ENCODE measurements at places on chromosomes 1 and 21.

DNA sequence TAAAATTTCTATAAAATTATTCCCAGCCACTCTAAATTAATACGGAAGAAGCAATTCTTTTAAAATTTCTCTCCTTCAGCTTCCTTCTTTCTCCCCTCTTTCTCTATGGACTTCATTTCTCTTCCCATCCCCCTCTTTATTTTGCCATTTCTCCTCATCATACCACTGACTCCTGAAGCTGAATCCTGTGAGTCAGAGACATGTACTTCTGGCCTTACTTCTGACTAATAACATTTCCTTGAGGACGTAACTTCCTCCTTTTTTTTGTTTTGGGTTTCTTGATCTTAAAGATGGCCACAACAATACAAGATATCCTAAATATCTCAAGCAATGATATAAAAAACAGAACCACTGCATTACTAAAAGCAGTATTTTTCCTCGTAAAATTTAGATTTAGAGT lies 63.6 kb upstream of the DENND1B start:
- peak; percentile 58 for DNase-seq

GRCh38 chr21:45546636-45547544 lies 4.7 kb upstream of the SLC19A1 start:
- no peak for DNase-seq

DNA sequence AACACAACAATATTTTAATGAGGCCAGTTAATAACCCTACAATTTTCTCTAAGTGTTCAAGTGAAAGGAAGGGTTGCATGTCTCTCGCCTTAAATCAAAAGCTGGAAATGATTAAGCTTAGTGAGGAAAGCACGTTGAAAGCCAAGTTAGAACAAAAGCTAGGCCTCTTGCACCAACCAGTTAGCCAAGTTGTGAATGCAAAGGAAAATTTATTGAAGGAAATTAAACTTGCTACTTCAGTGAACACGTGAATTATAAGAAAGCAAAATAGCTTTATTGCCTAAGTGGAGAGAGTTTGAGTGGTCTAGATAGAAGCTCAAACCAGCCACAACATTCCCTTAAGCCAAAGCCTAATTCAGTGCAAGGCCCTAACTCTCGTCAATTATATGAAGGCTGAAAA lies 135.6 kb downstream of the DUSP10 start:
- DNase-seq = no peak

GRCh38 chr1:21182181-21182731 lies 5.6 kb upstream of the EIF4G3 start:
- no peak for DNase-seq

- no peak for DNase-seq
Observed at GRCh38 chr21:45035477-45035848, 38.9 kb upstream of the ADARB1 start.

DNA sequence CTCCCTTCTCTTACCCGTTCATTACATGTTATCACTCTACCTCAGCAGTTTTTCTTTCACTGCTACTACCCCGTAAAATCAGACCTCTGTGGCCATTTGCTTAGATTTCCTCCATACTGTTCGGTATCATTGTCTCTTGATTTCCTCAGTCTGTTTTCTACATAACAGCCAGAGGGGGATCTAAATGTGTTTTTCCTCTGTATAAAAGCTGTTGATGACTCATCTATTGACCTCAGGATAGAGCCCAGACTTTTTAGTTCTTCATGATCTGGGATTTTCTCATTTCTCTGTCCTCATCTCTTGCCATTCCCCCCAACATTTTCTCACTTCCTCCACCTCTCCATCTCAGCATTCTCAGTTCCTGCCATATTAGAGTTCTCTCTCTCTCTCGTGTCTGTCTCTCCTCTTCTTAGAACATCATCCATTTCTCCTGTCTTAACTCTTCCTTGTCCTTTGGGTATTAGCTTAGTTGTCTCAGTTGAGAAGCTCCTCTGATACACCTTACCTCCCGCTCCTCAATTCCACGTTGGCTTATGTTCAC lies 10.5 kb downstream of the OTUD3 start:
- DNase-seq = no peak

GRCh38 chr1:31410871-31411270 lies 2.1 kb upstream of the SERINC2 start:
- DNase-seq = no peak

DNA sequence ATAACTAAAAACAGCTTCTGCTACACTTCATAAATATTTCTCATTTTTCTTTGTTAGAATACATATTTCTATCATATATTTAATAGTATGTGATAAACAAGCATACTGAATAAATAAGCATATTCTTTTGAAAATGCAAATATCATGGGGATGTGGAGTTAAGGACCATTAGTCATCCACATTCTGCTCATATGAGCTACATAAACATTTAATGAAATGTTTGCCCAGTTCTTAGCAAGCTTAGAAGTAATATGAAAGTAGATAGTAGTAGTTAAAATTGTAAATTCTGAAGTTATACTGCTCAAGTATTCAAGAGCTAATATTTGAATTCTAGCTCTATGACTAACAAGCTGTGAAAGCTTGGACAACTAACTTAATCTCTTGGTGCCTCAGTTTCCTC lies 10.1 kb upstream of the GORAB start:
- no peak for DNase-seq

- no peak for DNase-seq
Observed at GRCh38 chr1:166914111-166914510, 38.0 kb upstream of the TADA1 start.

GRCh38 chr1:218931324-218931723 lies 242.4 kb upstream of the LYPLAL1 start:
- peak; percentile 36 for DNase-seq

- no peak for DNase-seq
Observed at GRCh38 chr1:212504171-212504803, 71.6 kb downstream of the NENF start.

GRCh38 chr1:214623430-214623829 lies 20.4 kb downstream of the CENPF start:
- no peak for DNase-seq

DNA sequence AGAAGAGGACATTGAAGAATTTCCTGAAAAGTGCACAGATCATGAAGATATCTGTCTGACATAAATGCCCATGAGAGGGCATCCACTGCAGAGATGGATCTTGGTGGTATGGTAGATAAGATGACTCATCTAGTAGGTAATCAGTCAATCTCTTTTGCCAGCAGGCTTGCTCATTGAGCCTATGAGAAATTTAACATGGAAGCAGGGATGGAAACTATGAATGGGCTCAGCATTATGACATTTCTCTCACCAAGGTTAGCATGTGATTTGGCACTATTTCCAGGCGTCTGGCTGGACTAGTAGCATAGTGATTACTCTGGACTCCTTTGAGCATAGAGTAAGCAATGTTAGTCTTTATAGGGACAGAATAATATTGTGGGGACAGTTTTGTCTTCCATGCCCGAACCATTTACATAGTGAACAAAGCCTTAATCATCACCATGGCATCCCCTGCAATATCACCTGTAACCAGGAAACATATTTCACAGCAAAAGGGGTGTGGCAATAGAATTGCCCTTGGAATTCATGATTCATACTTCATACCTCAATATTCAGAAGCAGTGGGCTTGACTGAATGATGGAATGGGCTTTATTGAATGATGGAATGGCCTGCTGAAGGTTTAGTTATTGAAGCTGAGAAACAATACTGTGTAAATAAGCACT lies 7.3 kb downstream of the OR2C3 start:
- no peak for DNase-seq

DNA sequence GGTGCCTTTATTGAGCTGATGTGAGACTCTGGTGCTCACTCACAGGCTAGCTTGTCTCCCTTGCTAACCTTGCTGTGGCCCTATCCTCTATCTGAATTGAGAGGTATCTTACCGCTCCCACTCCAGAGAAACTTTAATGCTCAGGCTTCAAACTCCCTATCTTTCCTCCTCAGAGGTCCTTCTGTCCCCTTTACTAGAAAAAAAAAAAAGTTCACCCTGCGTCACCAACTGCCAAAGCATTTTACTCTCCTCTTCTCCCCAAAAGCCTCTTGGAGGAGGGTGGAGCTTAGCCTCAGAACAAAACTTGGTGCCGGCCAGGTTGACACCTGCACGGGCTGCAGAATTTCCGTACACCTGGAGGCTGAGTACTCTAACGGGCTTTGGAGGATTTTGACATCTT lies 55.1 kb downstream of the ATP2B4 start:
- no peak for DNase-seq

DNA sequence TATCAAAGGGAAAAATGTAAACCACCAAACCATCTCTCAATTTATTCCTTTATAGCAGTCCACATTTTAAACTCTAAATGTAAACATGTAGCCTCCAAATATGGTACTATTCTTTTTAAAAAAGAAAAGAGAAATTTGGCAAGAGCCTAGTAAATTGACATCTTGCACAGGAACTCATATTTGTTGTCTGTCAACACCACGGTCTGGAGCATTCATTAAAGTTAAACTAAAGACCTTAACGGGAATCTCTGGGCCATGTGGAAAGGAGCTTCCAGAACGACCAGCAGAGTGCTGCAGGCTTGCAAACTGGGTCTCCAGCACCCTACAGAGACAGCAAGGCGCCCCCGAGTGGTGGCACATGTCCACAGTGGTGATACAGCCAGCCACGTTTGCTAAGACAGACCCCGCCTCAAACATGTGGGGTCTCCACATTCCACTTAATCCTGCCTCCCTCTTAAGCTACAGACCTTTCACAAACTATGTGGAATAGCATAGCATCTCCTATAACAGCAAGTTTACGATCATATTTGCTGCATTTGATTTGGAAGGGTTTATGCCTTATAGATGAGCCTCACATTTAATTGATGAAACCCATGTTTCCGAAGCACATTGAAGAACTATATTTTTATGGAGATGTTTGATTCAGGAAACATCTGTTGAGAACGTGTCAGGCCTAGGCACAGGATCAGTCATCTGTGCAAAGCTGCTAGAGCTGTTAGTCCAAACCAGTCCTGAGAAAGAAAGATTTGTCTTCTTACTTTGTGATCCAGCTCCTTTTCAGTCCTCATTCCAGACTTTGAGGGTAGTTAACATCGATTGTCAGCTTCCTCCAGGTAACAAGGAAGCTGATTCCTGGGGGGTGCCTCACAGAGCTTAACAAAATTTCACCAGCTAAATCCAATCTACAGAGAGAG lies 96.4 kb upstream of the BACE2 start:
- DNase-seq = no peak

GRCh38 chr1:224786533-224787250 lies 142.8 kb upstream of the DNAH14 start:
- DNase-seq = peak; percentile 31

DNA sequence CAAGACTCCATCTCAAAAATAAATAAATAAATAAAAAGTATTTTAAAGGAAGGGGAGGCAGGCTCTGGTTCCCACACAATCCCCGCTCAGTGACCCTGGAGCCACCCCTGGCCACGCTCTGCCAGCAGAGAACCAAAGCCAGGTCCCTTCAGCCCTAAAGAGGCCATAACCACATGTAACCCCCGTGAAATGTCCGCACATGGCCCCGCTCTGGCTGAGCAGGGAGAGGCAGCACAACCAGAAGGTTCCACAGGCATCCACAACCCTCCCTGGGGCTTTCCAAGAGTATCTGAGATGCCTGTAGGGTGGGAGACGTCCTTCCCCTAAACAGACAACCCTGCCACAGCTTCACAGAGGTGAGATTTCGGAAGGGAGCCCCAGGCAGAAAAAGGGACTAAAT lies 1.4 kb upstream of the ARF1 start:
- DNase-seq = peak; percentile 13

- no peak for DNase-seq
Observed at GRCh38 chr1:48775831-48776392, 779 bp downstream of the BEND5 start.

DNA sequence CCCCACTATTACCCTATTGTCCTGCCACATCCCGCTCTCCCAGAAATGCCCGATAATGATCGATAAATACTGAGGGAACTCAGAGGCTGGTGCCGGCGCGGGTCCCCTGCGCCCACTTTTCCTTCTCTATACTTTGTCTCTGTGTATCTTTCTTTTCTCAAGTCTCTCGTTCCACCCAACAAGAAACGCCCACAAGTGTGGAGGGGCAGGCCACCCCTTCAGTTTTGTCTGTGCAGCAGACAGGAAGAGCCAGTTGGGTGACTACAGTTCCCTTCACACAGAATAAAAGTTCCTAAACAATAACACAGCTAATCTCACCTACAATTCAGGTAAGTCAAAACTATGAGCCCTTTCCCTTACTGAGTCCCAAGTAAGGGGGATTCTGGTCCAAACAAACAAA lies 423.7 kb downstream of the SMYD3 start:
- DNase-seq = no peak

DNA sequence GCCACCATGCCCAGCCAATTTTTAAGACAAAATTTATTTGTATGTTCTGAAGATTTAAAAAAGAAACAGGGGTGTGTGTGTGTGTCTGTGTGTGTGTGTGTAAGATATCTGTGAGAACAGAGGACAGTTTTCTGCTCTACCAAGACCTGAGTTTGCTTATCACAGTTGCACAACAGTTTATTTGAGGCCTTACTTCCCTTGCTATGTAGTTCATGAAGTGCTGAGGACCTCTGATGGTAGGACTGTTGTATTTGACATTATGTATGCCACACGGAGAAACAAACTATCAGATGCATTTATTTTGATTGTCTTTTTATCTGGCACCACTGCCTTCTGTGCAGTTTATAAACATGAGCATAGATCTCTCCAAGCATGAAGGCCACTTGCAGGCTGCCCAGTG lies 355.2 kb downstream of the PBX1 start:
- DNase-seq = peak; percentile 37

DNA sequence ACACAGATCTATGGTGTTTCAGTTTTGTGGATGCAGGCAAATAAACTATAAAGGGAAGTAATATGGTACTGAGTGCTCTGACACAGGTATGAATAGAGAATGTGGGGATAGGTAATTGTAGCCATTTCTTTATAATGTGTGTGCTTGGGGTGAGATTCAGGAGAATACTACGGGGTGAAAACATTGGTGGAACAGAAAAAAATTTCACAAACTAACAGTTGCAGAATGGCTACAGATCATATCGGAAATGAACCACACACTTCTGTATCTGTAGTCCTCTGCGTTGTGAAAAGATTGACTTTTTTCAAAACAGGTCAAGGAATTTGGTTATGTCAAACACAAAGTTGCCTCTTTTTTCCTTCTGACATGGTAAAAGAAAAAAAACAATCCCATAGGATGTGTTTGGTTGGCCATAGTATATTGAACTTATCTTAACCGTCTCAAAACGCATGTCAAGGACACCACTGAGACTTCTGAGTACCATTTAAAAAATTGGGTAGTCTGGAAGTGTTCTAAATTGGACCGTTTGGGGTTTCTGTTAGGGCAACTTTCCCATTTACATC lies 1.1 kb upstream of the CDC73 start:
- DNase-seq = no peak

GRCh38 chr21:16841975-16842695 lies 670.7 kb upstream of the CXADR start:
- DNase-seq = peak; percentile 27

DNA sequence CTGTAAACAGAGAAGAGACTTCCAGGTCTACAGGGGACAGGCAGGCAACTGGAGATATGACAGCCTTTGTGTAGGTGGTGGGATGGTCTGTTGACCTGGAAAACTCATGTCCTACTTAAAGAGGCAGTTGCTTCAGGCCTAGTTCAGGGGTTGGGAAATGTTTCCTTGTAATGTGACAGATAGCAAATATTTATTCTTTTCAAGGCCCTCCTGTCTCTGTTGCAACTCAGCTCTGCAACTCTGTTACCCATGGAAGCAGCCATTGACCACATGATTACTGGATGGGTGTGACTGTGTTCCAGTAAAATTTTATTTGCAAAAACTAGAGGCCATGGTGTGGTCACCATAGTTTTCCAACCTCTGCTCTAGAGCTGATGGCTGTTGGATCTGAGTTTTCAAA lies 341.9 kb downstream of the PTBP2 start:
- DNase-seq = no peak

Measured in muscle of back (tissue), 13 donors.